ENCODE measurements at places on chromosomes 5 and 9.
A peak's percentile ranks its signal among the peaks of the same experiment; 100 is the strongest.

GRCh38 chr5:71932131-71932654, 175.1 kb upstream of the MAP1B start:
- DNase-seq: no peak

DNA sequence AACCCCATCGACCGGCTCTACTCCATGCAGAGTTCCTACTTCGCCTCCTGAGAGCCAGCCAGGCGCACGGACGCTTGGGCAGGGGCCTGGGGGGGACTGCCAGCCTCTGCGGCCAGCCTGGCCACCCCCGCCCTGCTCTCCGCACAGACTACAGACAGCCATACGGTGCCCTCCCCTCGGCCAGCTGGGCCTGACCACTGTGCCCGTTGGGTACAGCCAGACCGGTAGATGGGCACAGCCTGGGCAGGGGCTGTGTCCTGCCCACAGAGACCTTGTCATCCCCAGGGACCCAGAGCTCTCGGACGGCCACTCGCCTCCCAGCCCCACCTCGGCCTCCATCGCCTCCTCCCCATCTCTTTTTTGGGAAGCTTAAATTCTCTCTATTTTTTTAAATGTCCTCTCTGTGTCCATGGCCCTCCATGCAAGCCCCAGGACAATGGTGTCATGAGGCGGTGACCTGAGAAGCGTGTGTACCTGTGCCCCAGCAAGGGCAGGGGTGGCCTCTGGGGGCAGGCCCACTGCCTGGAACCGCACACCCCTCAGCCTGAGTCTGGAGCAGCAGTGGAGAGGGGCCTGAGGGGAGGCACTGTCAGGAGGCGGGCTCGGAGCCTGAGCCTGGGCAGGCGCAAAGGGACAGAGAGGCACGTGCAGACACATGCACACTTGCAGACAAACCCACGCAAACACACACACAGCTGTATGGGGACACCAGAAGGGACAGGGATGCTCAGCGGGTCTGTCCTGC, 82.8 kb downstream of the LMX1B start:
- DNase-seq: no peak

DNA sequence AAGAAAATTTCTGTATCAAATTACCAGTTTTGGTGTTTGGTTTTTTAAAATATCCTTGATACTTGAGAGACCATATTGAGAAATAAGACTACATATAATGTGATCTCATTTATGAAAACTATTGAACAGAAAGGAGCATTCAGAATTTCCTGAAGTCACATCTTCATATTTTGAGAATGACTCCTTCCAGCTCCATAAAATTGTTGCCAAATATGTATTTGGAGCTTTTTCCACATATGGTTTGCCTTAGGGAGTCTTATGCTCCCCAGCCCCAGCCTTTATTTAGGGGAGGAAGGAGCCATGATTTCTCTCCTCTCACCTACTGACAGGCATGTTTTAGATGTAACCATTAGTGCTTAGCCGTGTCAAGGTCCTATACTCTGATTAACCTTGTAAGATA, 51.1 kb downstream of the GCNT1 start:
- no peak for DNase-seq

DNA sequence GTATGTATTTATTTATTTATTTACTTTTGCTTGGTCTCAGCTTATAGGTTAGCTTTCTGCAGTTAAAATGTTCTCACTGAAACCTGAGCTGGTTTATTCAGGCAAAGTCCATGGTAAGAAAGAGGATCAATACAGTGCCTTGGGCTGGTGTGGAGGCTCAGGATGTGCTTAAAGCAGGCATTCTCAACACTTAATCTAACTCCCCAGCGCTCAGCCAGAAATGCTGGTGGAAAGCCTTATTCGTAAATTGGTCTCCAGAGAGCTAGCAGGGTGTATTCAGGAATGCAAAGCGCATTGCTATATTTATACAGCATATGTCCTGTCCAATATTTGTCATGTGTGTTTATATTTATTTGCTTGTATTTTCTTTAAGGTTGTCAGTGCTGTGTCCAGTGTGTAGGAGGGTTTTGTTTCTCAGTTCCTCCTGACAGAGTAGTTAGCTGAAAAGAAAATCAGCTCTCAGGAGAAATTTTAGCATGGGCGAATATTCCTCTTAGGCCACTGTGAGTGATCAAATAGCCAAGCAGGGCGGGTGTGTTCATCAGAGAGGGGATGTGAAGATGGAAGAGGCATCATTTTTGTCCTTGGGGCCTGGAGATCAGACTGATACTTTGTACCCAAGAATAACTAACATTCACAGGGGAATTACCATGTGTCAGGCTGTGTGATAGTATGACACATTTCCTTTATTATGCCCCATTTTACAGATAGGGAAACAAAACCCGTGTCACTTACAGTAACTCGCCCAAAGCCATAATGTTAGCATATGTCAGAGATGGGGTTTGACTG, 65.8 kb downstream of the DOCK2 start:
- DNase-seq: no peak

DNA sequence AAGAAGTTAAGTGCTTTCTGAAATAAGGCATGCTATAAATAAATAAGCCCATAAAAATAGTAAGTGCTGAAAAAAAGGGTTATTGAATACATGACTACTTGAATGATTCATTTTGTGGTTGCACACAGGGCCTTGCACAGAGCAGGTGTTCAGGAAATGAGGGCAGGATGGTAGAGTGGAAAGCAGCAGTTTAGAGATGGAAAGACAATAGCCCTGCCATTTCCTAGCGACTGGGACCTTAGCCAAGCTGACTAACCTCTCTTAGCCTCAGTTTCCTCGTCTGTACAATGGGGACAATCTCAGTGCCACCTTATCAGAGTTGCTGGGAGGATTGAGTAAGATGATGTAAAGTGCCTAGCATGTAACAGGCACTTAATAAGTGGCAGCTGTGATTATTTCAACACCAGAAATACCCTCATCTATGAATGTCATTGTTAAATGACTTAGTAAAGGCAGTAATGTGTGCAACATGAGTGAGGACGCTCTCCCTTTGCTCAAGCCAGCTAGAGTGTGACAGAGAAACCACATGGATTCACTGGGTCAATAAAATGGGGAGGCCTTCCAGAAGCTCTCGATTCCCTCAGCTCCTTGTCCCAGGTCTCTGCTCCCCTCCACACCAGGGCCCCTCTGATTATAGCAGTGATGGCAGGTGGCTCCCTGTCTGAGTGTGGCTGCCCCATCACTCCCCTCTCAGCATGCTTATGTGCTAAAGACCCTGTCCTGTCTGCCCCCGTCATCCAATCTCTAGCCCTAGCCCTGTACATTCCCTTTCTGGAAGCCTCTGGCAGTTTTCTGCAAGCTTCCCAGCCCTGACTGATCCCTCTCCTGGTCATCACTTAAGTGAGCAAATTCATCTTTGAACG, 16.0 kb upstream of the PHF19 start:
- DNase-seq: peak; percentile 53

- no peak for DNase-seq
Measured at GRCh38 chr9:88828492-88828974, 162.7 kb upstream of the S1PR3 start.

DNA sequence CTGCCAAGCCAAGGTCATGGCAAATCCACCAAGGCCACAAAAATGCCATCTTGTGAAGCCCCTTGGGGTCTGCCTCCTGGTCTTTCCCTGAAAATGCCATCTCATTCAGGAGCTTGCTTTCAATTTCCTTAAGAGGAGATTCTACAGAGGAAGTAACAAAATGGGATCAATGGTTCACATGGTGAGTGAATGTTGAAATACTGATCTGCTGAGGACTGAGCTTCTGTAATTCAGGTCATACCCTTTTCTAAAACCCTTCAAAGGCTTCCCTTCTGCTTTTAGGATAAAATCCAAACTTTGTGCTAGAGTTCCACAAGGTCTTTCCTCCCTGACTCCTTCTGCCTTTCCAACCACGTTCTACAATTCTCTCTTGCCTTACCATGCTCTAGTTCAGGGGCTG, 24.7 kb upstream of the NR3C1 start:
- DNase-seq: no peak

DNA sequence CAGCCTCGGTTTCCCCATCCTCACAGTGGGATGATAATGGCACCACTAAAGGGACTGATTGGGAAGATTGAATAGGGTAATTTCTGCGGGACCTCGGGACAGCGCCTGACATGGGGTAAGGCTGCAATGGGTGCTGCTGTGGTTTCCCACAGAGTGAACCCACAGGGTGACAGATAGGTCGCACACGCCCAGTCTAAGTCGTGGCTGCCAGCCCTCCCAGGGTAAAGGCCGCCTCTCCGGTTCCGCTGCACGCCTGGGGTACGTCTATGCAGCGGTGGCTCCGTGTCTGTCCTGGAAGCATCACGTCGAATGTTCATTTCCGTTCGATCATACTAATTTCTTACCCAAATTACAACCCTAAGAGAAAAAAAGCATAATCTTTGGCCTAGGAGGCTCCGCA, 631 bp downstream of the CFAP77 start:
- no peak for DNase-seq

GRCh38 chr9:117487555-117488175, 72.8 kb upstream of the ASTN2 start:
- peak; percentile 87 for DNase-seq

- DNase-seq: no peak
Measured at GRCh38 chr9:123246534-123246933, 21.9 kb downstream of the STRBP start.

GRCh38 chr5:149593370-149593769, 12.1 kb downstream of the ARHGEF37 start:
- no peak for DNase-seq

DNA sequence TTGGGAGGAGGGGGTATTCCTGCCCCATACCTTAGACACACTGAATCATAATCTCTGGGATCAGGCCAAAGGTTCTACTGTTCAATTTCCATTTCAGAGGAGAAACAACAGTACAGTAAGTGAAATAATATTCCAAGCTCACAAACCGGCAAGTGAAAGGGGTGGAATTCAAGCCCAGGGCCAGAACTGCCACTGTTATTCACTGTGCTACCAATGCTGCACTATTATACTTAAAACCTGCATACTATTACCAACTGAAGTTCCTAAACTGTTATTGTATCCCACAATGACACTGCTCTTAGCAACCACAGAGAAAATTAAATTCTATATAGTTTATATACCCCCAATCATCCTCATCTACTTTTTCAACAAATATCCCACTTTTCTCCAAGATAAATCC, 24.6 kb downstream of the SSBP2 start:
- no peak for DNase-seq

DNA sequence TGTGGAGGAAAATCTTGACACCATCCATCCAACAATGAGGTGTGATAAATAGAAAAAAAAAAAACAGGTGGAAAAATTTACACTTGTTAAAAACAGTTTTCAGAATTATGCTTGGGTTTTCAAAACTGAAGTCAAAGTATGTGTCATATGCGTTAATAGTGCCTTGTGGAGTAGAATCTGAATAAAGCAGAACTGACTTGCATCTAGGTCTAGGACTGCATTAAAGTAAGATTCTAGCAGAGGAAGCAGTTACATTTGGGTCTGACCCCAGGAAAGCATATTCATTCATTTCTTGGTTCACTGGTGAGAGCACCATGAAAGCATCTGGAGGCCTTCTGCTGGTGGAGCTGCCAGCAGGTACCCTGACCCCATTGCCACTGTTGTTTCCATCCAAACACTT, 89.0 kb downstream of the MARCHF3 start:
- DNase-seq: no peak

- DNase-seq: no peak
Measured at GRCh38 chr9:81375187-81376100, 313.9 kb downstream of the TLE1 start.

DNA sequence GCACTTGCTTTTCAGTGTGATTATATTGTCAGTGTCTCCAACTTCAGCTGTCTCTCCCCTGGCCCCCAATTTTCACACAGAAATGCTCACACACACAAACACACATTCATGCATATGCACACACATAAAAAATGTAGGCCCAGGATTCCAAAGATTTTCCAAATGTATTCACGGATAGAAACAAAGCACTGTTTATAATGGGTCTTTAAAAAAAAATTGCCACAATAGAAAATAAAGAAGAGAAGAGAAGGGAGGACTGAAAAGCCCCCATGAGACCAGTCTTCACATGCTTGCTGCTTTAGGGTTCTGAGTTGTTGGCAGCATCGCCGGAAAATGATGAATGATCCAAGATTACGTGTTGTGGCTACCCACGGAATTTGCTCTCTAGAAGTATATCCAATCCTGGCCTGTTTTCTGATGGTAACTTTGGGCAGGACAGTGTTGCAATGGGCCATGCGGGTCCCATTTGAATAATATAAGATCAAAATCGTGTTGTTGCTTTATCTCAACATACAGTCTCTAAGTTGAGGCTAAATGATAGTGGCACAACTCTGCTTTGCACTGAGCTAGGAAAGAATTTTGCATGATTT, 36.2 kb upstream of the ACO1 start:
- DNase-seq: no peak

GRCh38 chr5:134048864-134049263, 44.1 kb upstream of the VDAC1 start:
- DNase-seq: no peak

DNA sequence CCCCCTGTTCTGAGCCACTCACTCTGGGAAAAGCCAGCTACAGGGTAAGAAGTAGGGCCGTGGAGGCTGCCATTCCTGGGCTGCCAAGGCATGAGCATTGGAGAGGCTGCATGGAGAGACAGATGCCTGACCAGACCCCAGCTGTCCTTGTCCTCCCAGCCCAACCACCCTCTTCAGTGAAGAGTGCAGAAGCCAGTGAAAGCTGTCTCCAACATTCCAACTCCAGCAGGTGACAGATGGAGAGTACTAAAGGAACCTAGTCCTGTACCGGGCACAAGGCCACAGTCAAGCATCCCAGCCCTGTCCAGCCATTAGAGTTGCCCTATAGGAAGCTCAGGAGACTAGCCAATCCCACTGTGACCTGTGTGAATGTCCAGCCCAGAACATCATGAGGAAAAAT, 165.1 kb downstream of the DIRAS2 start:
- DNase-seq: no peak

- no peak for DNase-seq
Measured at GRCh38 chr5:130400091-130400490, 495.8 kb downstream of the CHSY3 start.

- peak; percentile 43 for DNase-seq
Measured at GRCh38 chr5:141992349-141992963, 20.4 kb downstream of the GNPDA1 start.

DNA sequence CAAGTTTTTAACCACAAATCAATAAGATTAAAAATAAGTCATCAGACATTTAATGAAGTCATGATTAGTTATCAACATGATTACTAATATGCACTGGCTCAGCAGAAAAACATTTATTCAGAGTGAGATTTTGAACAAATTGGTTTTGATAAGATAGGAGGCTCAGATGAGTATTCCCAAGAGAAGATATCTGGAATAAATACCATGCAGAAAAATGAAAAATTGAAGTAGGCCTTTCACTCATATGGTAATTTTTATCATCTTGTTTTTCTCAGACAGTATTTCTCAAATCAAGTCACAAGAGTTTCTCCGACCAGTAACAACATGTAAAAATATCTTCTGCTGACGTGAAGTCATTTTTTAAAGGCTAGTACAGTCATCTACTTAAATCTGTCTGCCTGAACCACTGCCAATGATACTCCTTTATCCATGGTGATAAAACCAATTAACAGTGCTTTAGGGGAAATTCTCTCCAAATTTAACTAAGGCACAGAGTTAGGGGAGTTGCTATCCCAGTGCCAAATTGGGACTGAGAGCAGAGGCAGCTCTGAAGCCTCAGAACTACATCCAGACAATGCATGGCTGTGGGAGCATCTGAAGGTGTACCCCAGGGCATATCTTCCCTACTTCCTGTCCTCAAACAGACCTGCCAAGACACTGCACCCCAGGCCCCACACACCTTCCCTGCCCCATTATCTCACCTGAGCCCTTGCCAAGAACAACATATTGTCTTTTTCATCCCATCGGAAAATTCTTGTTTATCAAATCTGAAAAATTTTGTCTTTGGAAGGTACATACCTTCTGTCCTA, 105.5 kb upstream of the TSLP start:
- DNase-seq: no peak

- peak; percentile 68 for DNase-seq
Measured at GRCh38 chr9:14769230-14769571, 46.7 kb upstream of the CER1 start.
